Umbilical cord (tissue), 2 donors: ENCODE measurements at places on chromosomes 6 and 20. TPM values are rescaled to one million over a fixed set of nuclear protein-coding genes. Genes with fewer than 3 reads are reported as not detected.
A peak's percentile ranks its signal among the peaks of the same experiment; 100 is the strongest.

Gene OR12D3
- total RNA-seq, result 3.6 TPM

Gene SCGN
- total RNA-seq, result not detected

Gene NKX2-2
- 1.4 TPM for total RNA-seq

- DNase-seq, result no peak
Measured at GRCh38 chr6:150304429-150304828, 64.4 kb upstream of the IYD start.

- no peak for DNase-seq
Measured at GRCh38 chr6:19664050-19664449, 173.1 kb upstream of the ID4 start.

DNA sequence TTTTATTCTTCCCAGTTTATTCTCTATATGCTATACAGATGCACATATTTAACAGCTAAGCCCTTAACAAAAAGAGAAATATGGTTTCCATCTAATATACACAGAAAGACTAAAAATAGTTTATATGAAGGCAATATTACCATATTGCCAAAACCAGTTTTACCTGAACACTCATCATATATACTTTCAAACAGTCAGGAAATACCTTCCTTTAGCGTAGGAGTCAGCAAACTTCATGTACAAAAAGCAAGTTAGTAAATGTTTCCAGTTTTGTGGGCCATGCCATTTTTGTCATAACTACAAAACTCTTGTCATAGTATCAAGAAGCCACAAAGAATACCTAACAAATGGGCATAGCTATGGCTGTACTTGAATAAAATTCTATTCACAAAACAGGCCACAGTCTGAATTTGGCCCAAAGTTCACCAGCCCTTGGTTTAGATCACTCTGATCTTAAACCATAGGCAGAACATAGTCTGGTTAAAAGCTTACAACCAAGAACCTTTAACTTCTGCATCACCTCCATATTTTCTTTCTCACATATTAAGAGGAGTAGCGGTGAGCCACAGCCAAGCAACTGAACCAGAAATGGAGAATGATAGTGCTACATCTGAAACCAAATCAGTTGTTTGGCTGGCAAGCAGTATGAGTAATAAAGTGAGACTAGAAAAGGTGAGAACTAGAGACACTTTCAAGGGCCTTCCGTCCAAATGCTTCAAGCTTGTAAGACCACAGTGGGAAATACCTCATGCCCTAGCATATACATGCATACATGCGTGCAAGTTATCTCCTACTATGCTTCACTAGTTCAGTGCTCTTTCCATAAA is 116.6 kb downstream of the PTPRK start:
- peak; percentile 26 for DNase-seq

GRCh38 chr6:111468329-111469012 is 14.5 kb downstream of the REV3L start:
- DNase-seq, result peak; percentile 59

GRCh38 chr20:52596256-52596655 is 375.9 kb upstream of the TSHZ2 start:
- DNase-seq, result peak; percentile 33

- no peak for DNase-seq
Measured at GRCh38 chr6:54014440-54014839, 96.8 kb upstream of the MLIP start.

DNA sequence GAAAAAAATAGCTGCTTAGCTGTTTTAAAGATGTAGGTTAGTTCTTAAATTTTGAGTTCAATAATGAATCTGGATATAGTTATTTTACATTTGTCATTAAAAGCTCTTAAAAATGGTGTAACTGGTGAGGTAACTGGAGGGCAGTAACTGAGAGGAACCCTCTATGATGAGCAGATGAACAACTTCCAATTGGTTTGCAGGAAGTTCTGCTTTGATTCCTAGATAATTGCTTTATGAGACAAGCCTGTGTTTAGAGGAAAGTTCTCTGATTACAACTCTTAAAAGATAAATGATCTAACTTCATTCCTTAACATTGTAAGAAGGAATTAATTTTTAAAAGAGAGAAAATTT is 8.5 kb downstream of the MYLIP start:
- DNase-seq, result no peak
